ENCODE measurements at places on chromosomes 11 and 22.

DNA sequence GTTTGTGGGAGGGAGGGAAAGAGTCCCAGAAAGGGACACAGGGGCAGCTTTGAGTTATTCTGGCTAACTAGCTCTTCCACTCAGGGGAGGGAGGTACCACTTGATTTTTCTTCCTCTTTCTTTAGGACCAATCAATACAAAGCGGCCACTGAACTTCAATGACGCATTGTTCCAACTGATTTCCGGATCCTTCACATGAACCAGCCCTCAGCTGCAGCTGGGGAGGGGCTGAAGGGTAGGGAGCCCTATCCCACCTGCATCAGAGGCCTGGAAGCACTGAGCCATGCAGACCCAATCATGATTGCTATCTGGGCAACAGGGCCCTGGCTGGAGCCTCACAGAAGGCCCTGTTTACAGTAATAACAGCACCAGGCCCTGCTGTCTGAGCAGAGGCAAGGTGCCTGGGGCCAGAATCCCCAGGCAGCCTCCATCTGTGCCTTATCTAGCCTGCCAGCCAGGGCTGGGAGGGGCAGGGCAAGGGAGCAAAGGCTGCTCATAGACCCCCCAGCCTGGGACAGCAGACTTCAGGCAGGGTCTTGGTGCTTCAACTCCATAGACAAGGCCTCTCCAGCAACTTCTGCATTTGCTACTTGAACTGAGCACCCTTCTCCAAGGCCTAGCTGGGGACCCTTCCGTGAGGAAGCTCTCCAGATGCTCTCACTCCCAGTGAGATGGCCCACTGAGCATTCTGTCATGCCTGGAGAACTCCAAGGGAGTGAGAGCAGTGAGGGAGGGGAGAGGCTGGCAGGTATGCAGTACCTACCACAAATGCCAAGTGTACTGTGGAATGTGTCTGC is 22.5 kb downstream of the CLPB start:
- DNase-seq, result no peak

DNA sequence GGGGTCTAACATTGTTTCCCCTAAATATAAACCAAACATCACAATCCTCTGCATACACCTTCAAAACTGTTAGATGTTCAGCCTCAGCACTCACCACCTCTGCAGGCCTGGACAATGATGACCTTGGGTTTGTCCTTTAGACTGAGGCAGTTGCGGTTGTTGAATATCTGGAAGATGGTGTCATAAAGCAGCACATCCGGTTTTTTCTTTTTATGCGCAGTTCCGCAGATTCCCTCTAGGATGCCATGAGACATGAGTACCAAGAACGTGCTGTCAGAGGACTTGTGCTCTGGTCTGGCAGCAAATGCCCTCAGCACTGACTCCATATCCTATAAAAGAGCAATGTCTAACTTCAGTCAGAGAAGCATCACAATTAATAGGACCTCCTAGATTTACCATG is 22.8 kb downstream of the CASP5 start:
- no peak for DNase-seq

GRCh38 chr11:66579017-66579606 is 10.7 kb upstream of the CTSF start:
- DNase-seq, result peak; percentile 21

- no peak for DNase-seq
Measured at GRCh38 chr11:2961080-2961479, 31.0 kb downstream of the NAP1L4 start.

DNA sequence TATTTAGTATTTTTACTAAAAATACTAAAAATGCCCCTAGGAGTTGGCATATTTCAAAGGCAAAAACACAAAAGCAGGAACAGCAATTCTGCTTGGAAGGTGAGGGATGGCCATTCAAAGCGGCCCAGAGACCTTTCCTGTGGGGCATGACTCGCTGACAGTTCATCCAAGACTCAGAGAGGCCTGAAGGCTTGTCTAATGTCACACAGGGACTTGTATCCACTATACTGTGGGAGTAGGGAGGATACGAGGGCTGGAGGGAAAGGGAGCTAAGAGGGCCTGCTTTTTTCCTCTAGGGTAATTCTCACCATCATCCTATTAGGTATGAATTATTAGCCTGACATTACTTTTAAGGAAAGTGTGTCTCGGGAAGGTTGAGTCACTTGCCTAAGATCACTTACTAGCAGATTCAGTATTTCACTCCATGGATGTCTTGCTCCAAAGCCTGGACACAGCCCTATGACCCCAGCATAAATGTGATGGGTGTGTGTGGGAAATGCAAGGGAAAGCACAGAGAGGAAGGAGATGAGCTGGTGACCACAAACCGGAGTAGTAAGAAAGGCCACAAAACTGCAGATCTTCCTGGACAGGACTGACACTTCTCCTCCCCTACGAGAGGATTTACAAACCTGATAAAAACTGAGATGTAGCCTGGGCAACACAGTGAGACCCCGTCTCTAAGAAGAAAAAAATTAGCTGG is 16.7 kb upstream of the UCP3 start:
- no peak for DNase-seq

- no peak for DNase-seq
Measured at GRCh38 chr22:40007853-40008710, 13.3 kb downstream of the FAM83F start.

Data from NCI-H748 treated with DMSO at 0.1 percent for 48 hours (cell line).